ENCODE measurements at places on chromosomes 2 and 18.

- DNase-seq = no peak
Measured at GRCh38 chr2:152395572-152395971, 60.6 kb downstream of the FMNL2 start.

- no peak for DNase-seq
Measured at GRCh38 chr2:151670346-151670745, 63.9 kb downstream of the NEB start.

DNA sequence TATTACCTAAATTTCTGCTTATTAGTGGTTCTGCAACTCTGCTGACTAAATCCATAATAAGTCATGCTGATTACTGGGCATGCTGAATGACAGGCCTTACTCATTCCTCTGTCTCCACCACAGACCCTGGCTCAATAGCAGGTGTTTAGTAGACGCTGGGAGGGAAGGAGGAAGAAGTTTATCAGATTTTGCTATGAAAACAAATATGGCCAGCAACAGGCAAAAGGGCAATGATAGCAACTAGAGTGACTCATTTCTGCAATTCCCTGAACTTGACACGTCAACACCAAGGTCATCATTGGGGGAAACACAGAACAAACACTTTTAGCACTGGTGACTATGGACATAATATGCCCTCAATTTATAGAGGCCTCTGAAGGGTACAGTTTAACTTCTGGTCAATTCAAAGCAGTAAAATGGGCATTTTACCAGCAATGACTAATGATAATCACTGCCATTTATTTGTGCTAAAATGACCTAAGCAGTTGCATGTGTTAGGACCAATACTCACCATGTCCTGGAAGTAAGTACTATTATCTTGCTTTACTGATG, 35.2 kb downstream of the TMEM163 start:
- DNase-seq = no peak

DNA sequence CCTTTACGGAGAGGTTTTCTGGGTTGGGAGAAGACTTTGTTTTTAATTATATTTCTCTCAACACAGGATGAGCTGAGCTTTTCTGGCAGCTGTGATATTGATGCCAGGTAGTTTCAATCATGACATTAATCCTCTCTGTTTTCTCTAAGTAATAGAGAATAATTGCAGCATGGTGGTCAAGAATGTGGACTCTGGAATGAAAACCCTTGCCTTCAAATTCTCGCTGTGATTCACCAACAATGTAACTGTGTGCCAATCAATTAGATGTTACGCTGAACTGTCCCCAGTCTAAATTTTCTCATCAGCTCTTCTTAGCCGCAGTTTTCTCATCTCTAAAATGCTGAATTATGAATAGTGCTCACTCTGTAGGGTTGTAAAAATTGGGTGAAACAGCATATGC, 31.6 kb upstream of the PPM1B start:
- DNase-seq = no peak

DNA sequence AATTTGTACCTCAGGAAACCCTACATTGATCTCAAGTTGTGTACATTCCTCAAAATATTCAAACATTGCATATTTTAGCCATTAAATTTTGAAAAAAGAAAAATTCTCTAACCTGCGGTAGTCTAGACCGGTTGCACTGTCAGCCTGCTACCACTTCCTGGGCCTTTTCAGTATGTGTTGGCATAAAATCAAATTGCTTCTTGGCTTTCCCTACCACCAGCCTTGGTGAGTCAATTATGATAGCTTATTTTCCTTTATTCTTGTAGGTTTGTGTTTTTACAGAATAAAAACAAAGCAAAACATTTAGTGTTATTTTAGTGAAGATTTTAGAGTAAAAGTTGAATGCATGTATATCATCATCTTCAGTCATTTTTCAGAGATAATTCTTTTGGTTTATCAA, 61.2 kb downstream of the FAM171B start:
- no peak for DNase-seq

DNA sequence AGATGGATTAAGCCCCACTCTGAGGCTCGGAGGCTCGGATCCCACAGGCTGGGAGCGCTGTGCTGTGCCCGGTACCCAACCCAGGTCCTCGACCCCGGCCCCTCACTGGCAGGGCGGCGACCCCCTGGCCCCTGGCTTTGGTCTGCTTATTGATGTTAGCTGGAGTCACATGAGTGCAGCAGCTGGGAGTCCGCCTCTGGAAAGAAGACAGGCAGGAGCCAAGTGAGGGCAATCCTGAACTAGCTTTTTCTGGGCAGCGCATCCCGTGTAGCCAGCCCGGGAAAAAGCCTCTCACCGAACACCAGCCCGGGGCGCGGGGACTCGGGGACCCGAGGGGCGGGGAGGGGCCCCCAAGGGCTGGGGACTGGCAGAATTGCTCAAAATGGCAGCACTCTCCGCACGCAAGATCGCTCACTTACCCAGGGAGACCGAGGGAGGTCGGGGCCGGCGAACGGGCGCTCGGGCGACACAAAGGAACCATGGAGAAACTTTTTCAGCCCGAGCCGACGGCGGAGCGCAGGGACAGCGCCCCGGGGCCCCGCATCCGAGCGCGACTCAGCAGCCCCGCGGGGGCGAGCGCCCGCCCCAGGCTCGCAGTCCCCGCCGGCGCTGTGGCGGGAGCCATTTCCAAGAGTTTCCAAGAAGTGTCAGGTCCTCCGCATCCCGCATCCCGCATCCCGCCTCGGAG, 567 bp downstream of the TMEM200C start:
- DNase-seq = no peak

GRCh38 chr2:19987936-19988335, 2.0 kb downstream of the WDR35 start:
- DNase-seq = no peak

- no peak for DNase-seq
Measured at GRCh38 chr2:201758234-201758633, 22.5 kb downstream of the ALS2 start.
